ENCODE measurements at places on chromosomes 3 and 15.

GRCh38 chr3:143084856-143085731 is 34.5 kb upstream of the CHST2 start:
- no peak for DNase-seq
- no peaks in the 10 kb centered on the region for H3K27me3 ChIP-seq
- no peak overlapping the region for H3K4me3 ChIP-seq
- no peak overlapping the region for H3K27ac ChIP-seq
- H3K4me1 ChIP-seq, result no peaks in the 10 kb centered on the region

DNA sequence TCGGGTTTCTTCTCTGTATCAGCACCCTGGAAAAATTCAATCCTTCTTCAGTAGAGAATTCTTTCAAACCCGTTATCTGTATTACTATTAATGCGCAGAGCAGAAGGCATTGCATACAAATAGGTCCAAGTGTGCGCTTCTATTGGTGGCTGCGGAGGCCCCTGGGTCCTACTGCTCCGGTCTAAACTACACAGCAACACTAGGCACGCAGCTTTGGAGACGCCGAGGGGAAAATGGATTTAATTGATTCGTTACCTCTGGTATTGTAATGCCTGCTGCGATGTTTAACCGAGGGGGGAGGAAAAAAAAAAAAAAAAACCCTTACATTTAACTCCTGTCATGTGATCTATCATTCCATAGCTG is at the start of gene ROBO1:
Gene ROBO1 (minus strand): TSS at position 94 of the 363 bp plus-strand sequence.
- no peak within 1 kb of the TSS for H3K27ac ChIP-seq
- DNase-seq, result no peak
- H3K4me1 ChIP-seq, result no peaks in the 10 kb centered on the region
- no peaks in the 10 kb centered on the region for H3K36me3 ChIP-seq
- H3K4me3 ChIP-seq, result peak within 1 kb of the TSS; percentile 40
- no peaks in the 10 kb centered on the region for H3K27me3 ChIP-seq

- H3K4me3 ChIP-seq, result no peak overlapping the region
- no peaks in the 10 kb centered on the region for H3K27me3 ChIP-seq
- no peak overlapping the region for H3K27ac ChIP-seq
- H3K36me3 ChIP-seq, result no peaks in the 10 kb centered on the region
- H3K4me1 ChIP-seq, result peaks cover 6% of the 10 kb centered on the region
Observed at GRCh38 chr3:45557886-45558285, 36.7 kb upstream of the LIMD1 start.

GRCh38 chr15:69748576-69749185 is 296.1 kb downstream of the RPLP1 start:
- H3K4me1 ChIP-seq, result no peaks in the 10 kb centered on the region
- no peak for DNase-seq
- no peaks in the 10 kb centered on the region for H3K27me3 ChIP-seq
- no peak overlapping the region for H3K27ac ChIP-seq

DNA sequence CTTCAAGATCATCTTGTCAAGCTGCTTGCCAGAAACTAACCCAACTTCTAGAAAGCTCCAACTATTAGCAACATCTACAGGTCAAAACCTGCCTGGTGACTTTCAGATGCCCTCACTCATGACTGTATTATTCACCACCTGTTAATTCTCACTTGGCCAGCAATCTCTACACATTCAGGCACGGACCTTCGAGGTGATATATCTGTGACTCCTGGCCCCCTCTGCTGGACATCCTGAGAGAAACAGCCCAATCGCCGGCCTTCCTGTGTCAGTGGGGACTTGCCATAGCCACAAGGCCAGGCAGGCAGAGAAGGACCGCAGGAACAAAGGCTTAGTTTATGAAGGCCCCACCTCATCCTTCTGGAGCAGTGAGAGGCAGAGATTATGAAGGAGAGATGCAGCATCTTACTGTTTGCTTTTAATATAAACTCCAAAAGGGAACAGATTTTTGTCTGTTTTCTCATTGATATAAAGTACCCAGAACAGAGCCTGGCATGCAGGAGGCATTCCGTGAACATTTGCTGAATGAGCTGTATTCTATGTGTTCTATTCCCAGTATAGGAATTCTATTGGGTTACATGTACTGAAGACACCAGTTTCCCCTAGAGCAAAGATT is 24.4 kb upstream of the OCA2 start:
- H3K4me3 ChIP-seq, result no peak overlapping the region
- peak; percentile 83 for DNase-seq
- H3K27ac ChIP-seq, result no peak overlapping the region
- no peaks in the 10 kb centered on the region for H3K27me3 ChIP-seq

- no peaks in the 10 kb centered on the region for H3K27me3 ChIP-seq
- no peak overlapping the region for H3K27ac ChIP-seq
- H3K4me1 ChIP-seq, result no peaks in the 10 kb centered on the region
- DNase-seq, result no peak
Observed at GRCh38 chr3:4776399-4776979, 202.7 kb upstream of the BHLHE40 start.

Data from tibial artery (tissue), 4 donors.